HT1080 (cell line): ENCODE measurements at places on chromosomes 1 and 21. TPM values are rescaled to one million over a fixed set of nuclear protein-coding genes. Genes with fewer than 3 reads are reported as not detected.

Gene KLHDC7A
- 0.02 TPM in 1 of 2 replicates, not detected in the other for total RNA-seq

Gene PTPN7
- not detected in 2 replicates for total RNA-seq

Gene MOB3C
- 4.5 and 5.4 TPM in 2 replicates for total RNA-seq

Gene SPRR2F
- total RNA-seq: not detected in 2 replicates

DNA sequence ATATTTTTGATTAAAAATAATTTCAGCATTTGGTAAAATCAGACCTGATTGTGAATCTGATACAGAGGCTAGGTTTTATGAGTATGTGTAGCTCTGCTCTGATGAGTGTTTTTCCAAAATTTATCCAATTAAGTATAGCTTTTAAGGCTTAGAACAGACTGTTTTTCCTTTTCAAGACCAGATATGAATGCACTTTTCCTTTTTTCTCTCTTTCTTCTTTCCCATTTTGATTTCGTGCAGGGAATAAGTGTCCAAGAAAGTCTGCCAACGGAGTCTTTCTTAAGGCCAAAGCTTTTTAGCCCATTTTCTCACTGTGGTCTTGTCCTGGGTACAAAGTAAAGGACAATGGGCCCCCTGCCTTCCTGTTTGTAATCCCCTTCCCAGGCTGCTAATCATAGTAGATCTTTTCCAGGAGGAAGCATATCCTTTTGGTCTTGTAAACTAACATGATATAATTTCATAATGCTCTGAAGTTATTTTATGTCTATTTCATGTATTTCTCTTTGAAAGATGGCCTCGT lies 2.9 kb downstream of the KIF1B start:
- no peak for DNase-seq

DNA sequence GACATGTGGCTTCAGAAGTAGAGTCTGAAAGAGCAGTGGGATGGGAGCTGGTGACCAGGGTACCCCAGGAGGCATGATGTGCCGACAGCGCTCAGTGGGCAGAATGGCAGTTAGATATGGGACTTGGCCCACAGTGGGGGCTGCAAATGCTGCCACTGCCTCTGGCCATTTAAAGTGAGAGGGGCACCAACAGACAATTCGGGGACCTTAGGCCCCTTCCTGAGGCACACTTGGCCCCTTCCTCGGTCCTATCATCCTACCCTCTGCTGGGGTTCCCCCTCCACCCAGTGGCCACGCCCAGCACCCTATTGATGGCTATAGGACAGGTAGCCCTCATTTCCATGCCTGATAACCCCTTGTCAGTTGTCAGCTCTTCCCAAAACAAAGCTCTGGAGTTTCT lies 36.6 kb upstream of the EPHA8 start:
- DNase-seq: no peak

GRCh38 chr1:159835862-159836525 lies 9.3 kb downstream of the SLAMF8 start:
- DNase-seq: no peak

DNA sequence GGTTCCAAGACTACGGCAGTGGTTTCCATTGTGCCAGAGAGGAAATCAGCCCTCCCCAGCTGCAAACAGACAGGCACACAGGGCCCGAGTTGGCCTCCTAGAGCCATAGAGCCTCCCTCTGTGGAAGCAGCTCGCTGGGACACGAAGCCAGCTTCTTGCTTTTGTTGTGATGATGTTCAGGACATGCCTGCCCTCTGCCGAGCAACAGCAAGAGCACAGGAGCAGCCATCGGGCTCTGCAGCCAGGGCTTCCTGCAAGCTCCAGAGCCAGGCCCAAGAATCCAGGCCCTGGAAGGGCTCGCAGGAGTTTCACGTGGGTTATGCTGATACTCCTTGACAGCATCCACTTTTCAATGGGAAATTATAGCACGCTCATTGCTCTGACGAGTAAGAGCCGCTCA lies 18.5 kb downstream of the NPHP4 start:
- no peak for DNase-seq

DNA sequence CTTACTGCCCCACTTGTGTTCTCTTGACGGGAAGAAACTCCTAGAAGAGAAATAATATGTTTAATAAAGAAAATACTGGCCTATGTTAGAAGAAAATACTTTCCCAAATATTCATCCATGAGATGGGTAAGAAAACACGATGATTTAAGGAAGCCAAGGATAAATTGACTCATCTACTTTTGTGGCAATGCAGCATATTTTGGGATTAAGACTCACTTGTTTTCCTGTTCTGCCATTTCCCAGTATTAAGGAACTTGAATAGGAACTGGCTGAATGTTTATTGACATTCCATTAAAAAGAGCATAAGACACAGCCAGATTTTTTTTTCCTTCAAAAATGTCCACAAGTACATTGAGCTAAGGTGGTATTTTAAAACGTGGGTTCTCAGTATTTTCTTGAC lies 10.9 kb upstream of the ADAMTS5 start:
- no peak for DNase-seq

DNA sequence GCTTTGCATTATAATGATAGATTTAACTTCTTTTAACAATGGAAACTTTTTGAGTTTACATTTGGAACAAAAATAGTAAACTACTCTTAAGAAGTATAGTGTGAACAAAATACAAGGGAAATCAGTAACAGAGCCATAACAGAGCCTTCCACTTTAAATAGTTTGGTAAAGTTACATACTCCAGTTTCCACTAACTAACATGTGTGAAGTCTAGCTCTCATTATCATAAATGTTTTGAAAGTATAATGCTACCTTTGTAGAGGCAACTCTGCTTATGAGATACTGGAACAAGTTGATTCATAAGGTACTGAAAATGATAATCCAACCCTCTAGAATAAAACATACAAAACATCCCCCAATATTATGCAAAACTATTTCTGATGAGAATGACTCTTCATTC lies 1155.1 kb upstream of the ADGRL2 start:
- DNase-seq: no peak

DNA sequence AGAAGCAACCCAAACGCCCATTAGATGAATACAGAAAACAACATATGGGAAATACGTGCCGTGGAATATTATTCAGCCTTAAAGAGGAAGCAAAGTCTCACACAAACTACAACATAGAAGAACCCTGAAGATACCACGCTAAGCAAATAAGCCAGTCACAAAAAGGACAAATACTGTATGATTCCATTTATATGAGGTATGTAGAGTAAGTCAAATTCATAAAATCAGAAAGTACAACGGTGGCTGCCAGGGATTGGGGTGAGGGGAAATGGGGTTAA lies 54.2 kb downstream of the SIPA1L2 start:
- no peak for DNase-seq

GRCh38 chr1:208184966-208185654 lies 59.1 kb downstream of the PLXNA2 start:
- peak; percentile 39 for DNase-seq

- DNase-seq: peak; percentile 53
Measured at GRCh38 chr1:89203166-89203565, 4.4 kb upstream of the GBP4 start.
